Activated T-helper 9 cell treated with anti-CD3 and anti-CD28 coated beads, Interleukin-2, amount 50 U/mL, for 16 hours (primary cell): ENCODE measurements at places on chromosomes 13 and 19.

- no peak for DNase-seq
These were observed 1097.8 kb downstream of the PCDH17 start for GRCh38 chr13:58729361-58729760.

DNA sequence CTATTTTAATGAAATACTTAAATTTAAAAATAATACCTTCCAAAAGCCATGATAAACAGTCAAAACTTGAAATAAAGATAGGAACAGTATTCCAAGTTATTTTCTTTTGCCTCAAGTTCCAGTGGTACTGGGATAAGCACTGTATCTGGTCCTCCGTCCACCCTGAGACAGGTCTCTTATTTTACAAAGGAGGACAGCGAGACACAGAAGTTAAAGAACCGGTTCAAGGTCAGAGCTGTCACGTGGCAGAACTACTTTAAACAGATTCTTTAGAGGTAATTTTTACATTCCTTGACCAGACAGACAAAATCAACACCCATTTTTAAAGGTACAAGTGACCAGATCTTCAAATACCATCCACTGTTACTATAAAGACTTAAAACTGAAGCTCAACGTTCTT, 10.4 kb upstream of the DOCK9 start:
- DNase-seq, result no peak

- DNase-seq, result no peak
These were observed 6.4 kb downstream of the GARRE1 start for GRCh38 chr19:34260771-34261173.

DNA sequence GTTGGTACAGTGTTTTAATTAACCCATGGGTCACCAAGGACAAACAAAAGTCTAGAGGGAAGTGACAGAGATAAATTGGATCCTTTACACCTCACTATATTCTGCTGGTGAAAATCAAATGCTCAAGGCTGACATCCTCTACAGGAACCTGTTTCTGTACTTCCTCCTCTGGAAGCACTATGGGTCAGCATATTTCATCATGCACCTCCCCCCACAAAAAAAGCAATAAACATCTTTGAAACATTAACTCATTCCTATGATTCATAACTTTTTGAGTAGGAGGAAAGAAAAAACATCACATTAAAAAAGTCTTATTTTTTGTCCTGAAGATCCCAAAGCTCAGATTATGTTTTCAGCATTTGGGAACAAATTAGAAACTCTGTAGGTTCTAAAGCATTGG, 588.3 kb upstream of the SGCG start:
- DNase-seq, result no peak

DNA sequence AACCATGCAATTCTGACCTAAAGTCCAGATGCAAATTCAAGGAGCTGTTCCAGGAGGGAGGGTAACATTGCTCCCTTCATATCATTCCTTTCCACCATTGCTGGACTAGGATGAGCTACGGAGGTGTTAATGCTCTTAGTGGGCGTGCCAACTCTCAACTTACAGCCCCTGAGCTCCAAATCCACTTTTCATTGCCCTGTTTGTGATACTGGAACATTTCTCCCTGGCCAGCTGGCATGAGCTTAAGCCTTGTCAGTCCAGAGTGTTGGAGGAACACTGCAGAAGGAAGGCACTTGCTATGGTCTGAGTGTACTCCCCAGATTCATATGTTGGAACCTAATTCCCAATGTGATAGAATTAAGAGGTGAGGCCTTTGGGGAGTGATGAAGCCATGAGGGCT, 70.4 kb upstream of the FARP1 start:
- no peak for DNase-seq
